K562 (cell line): ENCODE measurements at places on chromosomes 4 and X. TPM values are rescaled to one million over a fixed set of nuclear protein-coding genes. Genes with fewer than 3 reads are reported as not detected.

- DNase-seq: no peak
These were observed 55.4 kb upstream of the BCLAF3 start for GRCh38 chrX:20046223-20046622.

- no peak for DNase-seq
These were observed 29.2 kb downstream of the LETM1 start for GRCh38 chr4:1826531-1827350.

SHOX gene
- total RNA-seq: not detected in 2 replicates

GRCh38 chrX:98717970-98718369, 1692.1 kb downstream of the PCDH19 start:
- DNase-seq: no peak

DNA sequence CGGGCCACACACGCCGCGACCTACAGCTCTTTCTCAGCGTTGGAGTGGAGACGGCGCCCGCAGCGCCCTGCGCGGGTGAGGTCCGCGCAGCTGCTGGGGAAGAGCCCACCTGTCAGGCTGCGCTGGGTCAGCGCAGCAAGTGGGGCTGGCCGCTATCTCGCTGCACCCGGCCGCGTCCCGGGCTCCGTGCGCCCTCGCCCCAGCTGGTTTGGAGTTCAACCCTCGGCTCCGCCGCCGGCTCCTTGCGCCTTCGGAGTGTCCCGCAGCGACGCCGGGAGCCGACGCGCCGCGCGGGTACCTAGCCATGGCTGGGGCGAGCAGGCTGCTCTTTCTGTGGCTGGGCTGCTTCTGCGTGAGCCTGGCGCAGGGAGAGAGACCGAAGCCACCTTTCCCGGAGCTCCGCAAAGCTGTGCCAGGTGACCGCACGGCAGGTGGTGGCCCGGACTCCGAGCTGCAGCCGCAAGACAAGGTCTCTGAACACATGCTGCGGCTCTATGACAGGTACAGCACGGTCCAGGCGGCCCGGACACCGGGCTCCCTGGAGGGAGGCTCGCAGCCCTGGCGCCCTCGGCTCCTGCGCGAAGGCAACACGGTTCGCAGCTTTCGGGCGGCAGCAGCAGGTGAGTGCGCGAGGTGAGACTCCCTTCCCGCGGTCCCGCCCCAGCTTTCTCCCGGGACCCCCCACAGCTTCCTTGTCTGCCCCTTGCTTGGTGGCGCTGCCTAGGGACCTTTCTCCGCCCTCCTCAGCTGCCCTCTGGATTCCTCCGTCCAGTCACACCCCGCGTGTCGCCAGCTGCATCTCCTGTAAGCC, 678 bp downstream of the BMP3 start:
- DNase-seq: no peak

- no peak for DNase-seq
These were observed 614.0 kb downstream of the STIM2 start for GRCh38 chr4:27474691-27475090.

DNA sequence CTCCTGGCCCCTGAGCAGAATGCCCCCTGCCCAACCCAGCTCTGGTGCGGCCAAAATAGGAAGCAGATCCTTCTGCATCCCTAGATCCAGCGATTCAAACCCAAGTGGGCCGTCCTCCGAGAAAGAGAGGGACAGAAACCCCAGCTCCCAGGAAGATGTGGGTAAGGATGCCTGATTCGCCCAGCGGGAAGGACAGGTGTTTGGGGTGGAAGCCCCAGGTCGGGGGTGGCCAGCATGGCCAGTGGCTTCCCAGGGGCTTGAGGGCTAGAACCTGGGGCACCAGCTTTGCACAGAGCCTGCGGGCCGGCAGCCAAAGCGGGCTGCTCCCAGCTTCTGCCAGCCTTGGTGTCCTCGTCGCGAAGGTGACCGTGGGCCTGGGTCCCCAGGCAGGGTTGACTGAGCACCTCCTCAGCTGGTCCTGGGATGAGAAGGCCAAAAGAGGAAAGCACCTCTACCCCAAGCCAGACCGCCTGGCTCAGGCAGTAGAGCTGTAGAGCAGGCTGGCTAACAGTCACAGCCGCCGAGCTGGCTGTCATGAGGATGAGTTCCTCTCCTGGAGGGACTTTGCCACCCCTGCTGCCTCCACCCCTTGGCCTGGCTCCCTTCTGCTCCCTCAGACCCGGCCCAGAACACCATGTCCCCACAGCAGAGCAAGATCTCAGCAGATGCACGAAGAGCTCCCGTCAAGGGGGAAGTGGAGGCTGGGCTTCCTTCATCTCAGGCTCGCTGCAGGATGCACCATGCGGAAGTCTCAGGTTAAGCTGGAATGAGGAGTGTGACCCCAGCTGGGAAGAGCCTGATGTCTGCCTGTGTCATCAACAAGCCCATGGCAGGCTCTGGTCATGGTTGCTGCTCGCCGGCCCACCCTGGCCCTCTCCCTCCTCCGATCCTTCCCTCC, 59.9 kb downstream of the CPZ start:
- DNase-seq: no peak

- no peak for DNase-seq
These were observed 346.8 kb downstream of the NR3C2 start for GRCh38 chr4:148095346-148095923.

DNA sequence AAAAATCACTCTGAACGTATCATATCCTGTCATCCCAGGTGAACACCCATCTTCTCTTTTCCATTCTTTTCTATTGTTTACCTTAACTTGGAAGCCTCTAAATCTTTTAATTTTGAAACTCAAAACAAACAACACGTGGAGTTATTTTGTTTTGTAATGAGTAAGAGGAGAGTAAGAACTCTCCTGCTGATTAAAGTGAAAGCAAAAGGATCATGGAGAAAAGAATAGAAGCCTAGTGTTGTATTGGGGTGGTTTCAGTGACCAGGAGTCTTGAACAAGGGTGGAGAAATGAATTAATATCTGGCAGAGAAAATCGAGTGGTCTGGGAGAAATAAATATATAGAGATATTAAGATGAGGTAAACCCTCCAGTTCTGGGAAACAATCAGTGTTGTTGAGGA, 237.4 kb upstream of the UGT8 start:
- no peak for DNase-seq

HMX1 gene
- total RNA-seq: not detected in 2 replicates

GRCh38 chr4:184375027-184375426, 99.3 kb downstream of the IRF2 start:
- no peak for DNase-seq

SNX12 gene
- total RNA-seq: 47.7 and 50.3 TPM in 2 replicates

SLC4A4 gene
- 0.11 and 0.20 TPM in 2 replicates for total RNA-seq
